NCI-H774 (cell line): ENCODE measurements at places on chromosomes 1 and 21.

DNA sequence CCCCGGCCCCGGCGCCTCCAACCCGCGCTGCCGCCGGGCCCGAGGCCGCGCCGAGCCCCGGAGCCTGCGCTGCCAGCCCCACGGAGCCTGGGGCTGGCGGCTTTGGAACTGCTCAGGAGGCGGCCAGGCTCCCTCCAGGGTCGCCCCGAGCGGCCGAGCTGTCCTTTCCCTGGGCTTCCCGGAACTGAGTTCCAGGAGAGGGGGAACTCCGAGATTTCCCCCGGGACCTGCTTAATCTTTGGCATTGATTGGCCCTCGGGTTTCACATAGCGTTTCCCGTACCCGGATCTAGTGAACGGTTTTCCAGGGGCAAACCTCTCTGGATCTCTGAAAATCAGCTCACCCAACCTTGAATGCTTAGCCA, 504 bp downstream of the H6PD start:
- no peak for DNase-seq

- DNase-seq, result no peak
Measured at GRCh38 chr1:24021403-24022266, 41.5 kb upstream of the SRSF10 start.

- DNase-seq, result no peak
Measured at GRCh38 chr1:25527226-25527846, 16.1 kb upstream of the LDLRAP1 start.

DNA sequence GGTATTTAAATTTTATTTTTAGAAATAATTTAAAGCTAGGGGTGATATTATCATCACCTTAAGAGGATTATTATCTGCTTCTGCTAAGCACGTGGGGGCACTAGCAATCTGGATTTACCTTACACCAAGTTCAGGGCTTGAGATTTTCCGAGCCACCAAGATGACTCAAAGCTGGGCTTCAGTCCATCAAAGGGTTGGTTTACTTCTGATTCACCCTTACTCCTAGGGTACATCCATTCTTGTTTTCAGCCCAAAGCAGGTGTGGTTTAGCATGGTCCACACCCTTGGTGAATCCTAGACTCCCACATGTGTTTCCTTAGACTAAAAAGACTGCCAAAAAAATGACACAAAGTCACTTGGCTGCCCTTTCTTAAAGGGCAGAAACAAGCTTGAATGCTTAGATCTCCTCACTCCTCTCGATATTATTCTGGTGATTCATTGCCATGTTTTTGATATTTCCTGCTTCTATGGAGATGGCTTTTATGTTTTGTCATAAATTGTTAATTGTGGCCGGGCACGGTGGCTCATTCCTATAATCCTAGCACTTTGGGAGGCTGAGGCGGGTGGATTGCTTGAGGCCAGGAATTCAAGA, 9.8 kb upstream of the PRSS38 start:
- DNase-seq, result no peak

DNA sequence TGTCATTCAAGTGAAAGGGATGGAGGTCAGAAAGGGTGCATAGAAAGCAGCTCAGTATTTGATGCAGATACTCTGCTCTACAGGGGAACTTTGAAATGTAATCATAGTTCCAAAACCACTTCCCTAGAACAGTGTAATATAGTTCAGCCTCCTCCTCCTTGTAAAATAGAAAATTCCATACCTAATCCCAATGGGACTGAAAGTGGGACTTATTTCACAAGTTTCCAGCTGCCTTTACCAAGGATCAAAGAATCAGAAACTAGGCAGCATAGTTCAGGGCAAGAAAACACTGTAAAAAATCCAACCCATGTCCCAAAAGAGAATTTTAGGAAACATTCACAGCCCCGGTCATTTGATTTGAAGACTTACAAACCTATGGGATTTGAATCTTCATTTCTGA, 8.1 kb upstream of the TMCO2 start:
- DNase-seq, result no peak

DNA sequence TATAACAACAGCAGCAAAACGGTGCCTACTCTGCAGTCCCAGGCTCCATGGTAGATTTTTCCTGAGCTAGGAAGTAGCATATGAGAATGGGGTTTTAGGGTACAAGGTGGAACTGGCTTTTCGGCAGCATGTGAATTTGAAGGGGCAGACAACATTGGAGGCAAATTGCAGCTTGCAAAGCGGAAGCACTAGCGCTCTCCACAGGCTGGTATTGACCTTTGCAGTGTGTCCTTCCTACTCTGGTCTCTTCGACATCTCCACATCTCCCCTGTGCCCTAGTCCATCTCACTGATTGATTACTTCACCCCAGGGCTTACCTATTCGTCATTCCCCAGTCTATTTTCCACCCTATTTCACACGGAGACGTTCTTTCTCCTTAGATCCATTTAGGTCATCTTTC, 13.0 kb downstream of the IGSF21 start:
- DNase-seq, result no peak

DNA sequence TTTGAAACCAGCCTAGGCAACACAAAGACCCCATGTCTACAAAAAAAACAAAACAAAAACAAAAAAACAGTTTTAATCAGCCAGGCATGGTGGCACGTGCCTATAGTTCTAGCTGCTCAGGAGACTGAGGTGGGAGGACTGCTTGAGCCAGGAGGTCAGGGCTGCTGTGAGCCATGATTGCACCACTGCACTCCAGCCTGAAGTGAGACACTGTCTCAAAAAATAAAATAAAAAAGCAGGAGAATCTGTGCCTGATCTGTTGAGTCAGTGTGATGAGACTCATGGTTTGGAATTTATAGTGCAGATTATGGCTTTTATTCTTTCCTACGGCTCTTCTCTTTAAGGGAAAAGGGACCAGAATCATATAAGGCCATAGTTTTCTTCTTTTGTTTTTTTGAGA, 16.5 kb downstream of the TRIT1 start:
- no peak for DNase-seq

DNA sequence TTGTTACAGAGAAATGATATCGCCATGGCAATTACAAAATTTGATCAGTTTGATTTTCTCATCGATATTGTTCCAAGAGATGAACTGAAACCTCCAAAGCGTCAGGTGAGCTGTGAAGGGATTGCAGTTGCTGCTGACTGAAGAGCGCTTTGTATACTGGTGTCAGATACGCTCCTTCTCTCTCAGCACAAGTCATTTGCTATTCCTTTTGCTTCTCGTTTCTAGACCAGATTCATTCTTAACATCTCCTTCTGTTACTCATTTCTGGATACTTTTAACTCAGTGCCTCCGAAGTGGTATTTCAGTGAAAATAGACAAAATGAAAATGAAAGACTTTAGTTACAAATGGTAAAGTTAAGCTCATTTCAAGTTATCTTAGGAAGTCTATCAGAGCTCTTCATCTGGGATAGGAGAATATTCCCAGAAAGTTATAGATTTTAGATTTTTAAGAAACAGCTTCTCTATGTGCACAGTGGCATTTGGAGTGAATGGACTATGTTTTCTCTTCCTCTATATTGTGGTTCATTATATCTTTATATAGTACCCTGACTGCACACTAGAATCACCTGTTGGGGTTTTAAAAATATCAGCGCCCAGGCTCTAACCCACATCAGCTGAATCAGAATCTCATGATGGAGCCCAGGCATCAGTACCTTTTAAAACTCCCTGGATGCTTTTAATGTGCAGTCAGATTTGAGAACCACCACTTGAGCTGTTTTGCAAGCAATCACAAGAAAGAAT, 30.3 kb upstream of the KCNQ4 start:
- DNase-seq, result no peak

DNA sequence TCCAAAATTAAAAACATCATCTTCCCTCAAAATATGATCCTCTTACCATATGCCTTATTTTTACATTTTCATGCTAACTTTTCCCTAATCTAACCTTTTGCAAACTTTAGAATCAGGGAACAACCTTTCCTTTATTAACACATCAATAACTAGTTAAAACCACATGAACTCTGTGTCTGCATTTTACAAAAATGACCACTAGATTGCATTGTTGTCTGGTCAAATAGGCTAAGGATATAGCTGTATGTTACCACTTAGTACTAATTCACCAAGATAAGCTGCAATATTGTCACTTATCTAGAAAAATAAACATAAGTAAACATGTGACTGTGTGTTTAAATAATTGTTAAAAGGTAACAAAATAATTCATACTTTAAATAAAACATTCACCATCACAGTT, 82.3 kb downstream of the DENND1B start:
- DNase-seq, result no peak

DNA sequence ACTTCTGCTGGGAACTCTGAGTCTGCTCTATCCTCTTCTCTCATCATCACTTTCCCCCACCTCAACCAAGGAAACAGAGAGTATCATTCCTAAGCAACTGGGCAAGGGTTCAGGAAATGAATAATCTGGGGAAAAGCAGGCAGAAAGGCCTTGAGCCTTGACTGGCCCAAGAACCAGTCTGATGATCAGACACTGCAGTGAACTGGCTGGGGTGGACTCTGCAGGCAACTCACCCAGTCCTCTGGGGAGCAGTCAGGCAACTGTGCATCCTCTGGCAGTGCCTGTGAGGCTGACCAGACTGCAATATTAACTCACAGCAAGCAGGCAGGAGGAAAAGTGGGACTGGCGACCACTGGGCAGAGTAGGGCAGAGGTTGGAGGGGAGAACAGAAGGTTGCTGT, 991 bp downstream of the ANKRD35 start:
- no peak for DNase-seq

GRCh38 chr1:24316645-24317044, 2.5 kb upstream of the GRHL3 start:
- no peak for DNase-seq

GRCh38 chr1:228842094-228842775, 107.0 kb downstream of the RHOU start:
- DNase-seq, result no peak

GRCh38 chr1:43558346-43558841, 27.7 kb downstream of the PTPRF start:
- no peak for DNase-seq

DNA sequence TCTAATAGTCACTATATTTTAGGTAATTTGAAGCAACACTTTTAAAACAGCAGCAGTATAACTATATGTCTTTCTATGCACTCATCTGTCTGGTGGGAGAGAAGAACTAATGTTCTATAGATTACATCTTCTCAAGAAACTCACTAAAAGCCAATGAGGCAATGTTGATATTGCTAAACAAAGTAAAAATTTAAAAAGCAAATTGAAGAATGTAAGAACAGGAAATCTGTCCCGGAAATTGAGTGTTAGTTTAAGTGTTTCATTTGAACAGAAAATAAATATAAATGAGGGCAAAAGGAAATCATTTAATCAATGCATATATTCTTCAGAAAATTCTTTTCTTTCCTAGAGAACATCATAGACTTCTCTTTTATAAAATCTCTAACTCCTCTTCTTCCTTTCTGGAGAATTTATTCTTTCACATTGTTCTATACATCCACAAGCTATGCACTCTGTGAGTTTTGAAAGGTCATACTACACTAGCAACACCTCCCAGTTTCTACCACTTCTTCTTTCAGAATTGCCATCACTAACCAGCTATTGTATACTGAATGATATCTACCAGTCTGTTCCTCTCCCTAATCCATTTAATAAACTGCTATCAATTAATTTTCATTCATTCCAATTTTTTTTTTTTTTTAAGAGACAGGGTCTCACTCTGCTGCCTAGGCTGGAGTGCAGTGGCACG, 153.0 kb downstream of the USH2A start:
- DNase-seq, result no peak

DNA sequence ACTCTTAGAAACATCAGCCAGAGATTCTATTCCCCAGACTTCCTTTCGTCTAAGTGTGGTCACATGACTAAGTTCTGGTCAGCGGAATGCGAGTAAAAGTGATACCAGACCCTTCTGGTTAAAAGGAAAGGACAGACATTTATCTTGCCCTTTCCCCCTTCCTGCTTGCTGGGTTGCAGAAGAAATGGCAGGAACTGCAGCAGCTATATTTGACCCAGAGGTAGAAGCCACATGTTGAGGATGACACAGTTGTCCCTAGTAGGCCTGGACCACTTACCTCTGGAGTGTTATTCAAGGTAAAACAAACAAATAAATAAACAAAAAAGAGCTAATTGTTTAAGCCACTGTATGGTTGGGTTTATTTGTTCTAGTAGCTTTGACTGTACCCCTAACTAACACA, 73.3 kb downstream of the TAS1R2 start:
- DNase-seq, result no peak

DNA sequence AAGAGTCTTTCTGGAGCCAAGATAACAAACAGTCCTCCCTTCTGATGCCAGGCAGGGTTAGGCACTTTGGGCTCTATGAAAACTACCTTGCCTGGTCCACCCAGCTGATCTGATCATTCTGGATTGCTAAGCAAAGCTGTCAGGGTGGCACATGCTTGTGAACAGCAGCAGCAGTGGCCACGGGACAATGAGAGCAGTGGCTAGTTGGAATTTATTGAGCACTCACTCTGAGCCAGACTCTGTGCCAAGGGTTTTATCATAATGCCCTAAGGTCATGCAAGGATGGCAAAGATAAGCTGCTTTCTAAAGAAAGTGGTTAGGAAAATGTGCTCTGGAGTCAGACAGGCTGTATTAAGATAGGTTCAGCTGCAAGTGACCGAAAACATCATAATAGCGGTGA, 390.4 kb upstream of the VAMP3 start:
- no peak for DNase-seq

DNA sequence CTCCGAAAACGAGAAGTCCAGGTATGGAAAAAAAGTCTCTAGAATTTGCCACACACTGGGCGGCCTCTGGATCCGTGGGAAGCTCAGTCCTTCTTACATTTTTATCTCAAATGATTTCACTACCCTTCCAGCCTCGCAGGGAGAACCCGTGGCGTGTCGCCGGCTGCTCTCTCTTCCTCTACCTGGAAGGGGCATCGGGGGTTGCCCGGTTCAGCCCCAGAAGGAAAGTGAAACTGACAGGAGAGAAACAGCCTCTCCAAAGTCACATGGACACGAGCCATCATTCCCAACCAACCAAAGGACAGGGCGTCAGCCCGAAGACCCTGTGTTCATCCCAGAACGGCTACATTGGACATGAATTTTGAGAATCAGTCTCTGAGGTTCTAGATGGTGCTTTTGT, 182.5 kb downstream of the ADSS2 start:
- DNase-seq, result no peak

DNA sequence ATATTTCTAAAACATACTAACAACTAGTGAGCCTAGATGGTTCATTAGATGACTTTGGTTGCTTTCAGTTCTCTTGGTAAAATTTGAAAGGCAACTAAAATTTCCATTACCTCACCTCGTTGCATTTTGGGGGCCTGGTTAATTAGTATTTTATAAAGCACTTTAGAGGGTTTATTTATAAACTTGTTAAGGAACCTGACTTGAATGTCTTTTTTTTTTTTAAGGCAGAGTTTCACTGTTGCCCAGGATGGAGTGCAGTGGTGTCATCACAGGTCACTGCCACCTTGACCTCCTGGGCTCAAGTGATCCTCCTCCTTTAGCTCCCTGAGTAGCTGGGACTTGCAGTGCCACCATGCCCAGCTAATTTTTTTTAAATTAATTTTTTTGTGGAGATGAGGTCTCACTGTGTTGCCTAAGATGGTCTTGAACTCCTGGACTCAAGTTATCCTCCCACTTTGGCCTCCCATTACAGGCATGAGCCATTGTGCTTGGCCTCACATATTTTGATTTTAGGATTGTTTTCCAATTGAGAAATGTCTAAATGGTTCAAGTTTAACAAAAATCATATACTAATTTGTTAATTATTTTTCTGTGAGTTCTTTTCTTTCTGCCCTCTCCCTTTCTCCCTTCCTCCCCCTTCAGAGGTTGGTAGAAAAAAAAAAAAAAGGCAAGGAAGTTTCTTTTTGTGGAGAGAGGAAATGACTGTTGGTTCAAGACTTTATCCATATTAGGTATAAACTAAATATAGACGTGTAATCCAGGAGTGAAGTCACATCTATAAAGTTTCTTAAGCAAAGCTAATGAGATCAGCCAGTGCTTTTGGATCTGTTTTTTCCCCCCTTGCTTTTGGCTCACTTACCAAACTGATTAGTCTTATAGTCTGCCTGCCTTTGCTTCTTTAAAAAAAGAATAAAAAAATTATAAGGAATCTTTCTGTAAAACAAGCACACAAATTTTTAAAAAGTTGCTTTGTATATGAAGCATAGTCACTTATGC, 24.7 kb downstream of the CLIC4 start:
- no peak for DNase-seq
